Left renal cortex interstitium (tissue), 4 donors: ENCODE measurements at places on chromosomes 2 and 18. TPM values are rescaled to one million over a fixed set of nuclear protein-coding genes. Genes with fewer than 3 reads are reported as not detected.

Gene ZSWIM2
- polyA plus RNA-seq: not detected

Gene NYAP2
- 0.08 TPM for polyA plus RNA-seq

DNA sequence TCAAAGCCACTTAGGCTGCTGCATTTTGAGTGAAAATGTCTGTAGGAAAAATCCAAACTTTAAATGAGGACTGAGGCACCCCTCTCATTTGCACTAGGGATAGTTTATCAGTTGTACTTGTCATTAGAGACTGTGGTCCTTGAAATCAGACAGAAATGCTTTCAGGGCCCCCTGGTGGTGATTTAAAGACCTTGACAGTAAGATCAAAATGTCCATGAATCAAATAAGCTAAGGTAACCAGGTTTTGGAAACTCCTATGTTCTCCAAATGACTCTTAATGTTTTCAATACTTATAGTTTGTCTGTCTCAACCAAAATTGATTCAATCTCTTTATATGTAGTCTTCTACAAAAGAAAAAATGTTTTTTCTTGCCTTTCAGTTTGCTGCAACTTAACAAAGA is 28.8 kb upstream of the DDX18 start:
- DNase-seq: no peak

DNA sequence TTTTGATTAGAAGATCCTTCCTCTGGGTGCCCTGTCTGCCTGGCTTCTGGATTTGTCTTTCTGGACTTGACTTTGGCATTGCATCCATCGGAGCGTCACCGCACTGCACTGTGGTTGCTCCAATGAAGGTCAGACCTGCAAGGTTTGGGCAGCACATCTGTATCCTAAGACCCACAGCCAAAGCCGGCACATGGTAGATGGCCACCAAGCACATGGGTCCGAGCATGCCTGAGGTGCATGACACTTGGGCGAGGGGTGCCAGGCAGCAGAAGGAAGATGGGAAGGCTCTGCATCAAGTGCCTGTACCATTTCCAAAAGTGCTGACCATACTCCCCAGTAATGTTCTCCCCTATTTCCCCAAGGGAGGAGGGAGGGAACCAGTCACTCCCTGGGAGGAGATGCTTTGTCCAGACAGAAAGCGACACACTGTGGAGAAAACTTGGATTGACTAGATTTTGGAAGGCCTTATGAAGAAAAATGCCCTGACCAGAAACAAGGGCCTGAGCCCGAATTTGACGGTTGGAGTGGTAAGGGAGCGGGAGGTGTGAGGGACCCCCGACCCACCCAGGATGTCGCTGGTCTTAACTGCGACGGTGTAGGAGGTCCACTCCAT is 149.9 kb downstream of the LOXHD1 start:
- DNase-seq: no peak

DNA sequence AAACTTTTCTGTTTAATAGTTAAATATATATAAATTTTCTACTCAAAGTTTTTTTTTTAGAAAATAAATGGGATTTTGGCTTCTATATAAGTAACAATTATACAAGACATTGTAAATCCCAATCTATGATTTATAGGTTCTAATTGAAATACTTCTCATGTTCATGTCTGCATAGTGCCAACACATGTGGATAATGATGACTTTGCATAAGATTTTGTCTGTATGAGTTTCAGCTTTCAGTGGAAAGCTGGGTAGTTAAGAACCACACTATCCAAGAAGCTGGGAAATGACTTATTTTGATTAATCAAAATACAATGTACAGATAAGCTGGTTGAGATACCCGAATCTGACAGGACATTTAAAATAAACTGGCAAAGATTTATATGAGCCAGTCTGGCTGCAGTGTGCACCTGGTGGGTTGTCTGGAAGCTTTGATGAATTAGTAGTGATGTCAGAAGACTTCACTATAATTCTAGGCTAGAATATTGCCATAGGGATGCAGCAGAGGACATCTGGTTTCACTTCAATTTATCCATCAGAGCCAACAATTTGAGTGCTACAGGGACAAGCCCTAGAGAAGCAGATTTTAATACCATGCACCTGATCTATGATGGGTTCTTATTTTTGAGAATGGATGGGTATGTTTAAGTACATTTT is 45.4 kb downstream of the EML6 start:
- no peak for DNase-seq

- DNase-seq: no peak
Observed at GRCh38 chr2:180722551-180723239, 257.7 kb upstream of the UBE2E3 start.

- no peak for DNase-seq
Observed at GRCh38 chr2:196718419-196719109, 79.0 kb downstream of the CCDC150 start.

GRCh38 chr2:17791121-17791816 is 25.0 kb upstream of the MSGN1 start:
- DNase-seq: no peak

DNA sequence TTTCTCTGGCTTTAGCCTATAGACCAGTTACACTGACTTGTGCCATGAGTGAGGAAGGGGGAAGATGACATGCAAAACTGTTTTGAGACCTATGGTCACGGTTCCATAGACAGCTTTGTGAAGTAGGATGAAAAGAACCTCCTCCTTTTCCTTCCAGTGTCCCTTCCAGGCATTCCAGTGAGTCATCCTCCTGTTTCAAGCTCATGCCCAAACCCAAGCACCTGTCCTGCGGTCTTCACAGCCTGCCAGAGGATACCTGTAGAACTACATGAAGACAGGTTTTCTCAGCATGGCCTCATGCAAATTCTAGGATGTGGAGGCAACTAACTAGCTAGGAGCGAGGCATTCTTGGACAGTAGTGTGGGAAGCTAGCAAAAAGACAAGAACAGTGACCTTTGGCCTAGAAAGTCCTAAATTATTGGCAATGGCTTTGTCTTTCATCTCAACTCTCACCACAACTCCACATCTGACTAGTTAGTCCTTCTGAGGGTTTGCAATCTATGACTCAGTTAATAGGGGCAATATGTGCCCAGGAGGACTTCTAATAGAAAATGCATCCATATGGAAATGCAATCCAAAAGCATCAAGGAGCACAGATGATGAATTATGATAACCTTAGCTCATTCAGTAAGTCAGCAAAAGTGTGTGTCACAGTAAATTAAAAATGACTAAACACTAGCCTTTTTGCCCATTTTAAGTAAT is 154.7 kb downstream of the RBM43 start:
- no peak for DNase-seq

GRCh38 chr2:20669562-20670314 is 2.8 kb downstream of the GDF7 start:
- DNase-seq: no peak

Gene TRABD2A
- polyA plus RNA-seq: 0.40 TPM

DNA sequence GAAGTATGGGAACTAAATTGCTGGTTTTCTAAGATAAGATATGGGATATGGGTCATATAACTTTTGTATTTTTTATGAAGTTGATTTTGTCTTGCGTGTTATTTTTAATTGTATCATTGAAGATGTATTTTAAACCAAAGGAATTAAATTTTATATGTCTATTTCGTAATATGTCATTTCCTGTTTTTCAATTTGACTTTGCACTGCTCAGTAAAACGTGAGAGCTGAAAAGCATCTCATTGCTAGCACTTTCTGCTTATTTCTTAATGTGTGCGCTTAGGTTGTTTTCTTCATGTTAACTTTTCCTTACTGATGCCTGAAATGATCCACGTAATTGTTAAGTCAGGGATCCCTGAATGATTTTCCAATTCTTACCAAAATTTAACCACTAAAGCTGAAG is 41.2 kb upstream of the KLF11 start:
- no peak for DNase-seq

Gene RBFA
- polyA plus RNA-seq: 28.1 TPM

GRCh38 chr18:57062844-57063243 is 84.0 kb upstream of the BOD1L2 start:
- no peak for DNase-seq

DNA sequence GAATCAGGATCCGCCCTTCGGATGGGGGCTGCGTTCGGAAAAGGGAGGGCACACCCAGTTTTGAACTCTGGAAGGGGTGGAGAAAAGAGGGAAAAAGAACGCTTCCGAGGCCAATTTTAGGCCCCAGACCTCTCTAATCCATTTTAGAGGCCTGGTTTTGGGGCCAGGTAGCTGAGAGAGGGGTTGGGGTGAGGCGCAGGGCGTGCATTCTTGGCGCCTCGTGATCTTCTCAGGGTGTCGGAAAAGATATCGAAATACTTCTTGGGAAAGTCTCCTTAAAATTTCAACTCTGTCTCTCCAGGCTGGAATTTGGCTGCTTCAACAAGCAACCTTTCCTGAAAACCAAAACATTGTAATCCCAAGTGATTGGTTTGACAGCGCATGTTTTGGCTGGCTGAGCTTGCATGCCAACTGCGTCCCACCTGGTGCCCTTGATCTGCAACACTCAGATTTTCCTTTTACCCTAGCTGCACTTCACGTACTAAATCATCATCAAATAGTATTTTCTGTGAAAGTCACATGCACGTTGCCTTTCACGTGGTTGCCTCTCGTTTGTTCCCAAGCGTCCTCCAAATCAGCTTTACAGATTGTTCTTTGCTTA is 864 bp upstream of the XPO1 start:
- DNase-seq: no peak

- DNase-seq: peak; percentile 67
Observed at GRCh38 chr2:37156071-37156856, 516 bp downstream of the EIF2AK2 start.
